ENCODE measurements at places on chromosomes 1 and 21.

- DNase-seq, result no peak
Measured at GRCh38 chr1:21099034-21099868, 77.4 kb downstream of the EIF4G3 start.

- no peak for DNase-seq
Measured at GRCh38 chr1:242425232-242425631, 99.3 kb downstream of the PLD5 start.

DNA sequence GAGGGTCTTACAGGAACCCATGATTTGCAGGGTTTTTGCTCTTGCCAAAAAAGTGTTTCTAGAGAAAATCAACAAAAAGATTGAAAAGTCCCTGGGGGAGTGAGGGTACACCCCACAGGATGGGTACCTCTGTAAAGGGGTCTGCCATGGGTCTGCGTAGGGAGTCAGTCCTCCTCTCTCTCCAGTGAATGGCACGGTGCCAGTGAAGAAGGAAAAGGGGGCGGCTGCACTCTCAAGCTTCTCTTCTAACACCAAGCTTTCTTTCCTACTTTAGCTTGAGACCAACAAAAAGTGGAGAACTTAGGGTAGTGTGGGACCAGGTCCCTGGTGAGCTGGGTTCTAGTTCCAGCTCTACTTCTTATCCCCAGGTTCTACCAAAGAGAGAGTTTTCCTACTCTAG, 87.4 kb downstream of the GLUL start:
- DNase-seq, result no peak

GRCh38 chr1:176754676-176755075, 291.7 kb downstream of the PAPPA2 start:
- no peak for DNase-seq

GRCh38 chr21:46059195-46059594, 38.7 kb upstream of the COL6A2 start:
- DNase-seq, result no peak

DNA sequence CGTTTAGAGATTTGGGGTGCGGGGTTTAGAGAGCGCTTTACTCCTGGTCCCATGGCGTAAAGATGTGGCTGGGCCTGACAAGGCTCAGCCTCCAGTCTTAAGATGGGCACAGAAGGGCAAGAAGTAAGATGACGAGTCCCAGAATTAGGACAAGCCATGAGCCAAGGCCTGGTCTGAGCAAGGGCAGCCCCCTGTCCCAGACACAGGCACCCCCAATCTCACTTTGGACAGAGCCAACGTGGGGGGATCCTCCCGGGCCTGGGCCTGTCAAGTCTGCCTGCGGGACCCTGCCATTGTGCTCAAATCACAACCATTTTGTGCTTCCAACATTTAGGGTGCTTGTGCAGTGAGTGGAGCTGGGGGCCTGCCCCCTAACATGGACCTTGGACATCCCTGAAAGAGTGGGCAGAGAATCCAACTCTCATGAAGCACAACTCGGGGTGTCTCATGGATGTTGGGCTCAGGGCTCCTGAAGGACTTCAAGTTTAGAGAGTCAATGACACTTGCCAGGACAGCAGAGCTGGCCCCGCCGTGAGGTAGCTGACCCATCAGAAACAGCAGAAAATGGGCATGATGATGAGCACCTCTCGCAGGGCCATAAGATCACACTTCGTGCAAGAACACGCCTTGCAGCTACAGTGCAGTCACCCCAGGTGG, 52.6 kb downstream of the KIF21B start:
- no peak for DNase-seq

DNA sequence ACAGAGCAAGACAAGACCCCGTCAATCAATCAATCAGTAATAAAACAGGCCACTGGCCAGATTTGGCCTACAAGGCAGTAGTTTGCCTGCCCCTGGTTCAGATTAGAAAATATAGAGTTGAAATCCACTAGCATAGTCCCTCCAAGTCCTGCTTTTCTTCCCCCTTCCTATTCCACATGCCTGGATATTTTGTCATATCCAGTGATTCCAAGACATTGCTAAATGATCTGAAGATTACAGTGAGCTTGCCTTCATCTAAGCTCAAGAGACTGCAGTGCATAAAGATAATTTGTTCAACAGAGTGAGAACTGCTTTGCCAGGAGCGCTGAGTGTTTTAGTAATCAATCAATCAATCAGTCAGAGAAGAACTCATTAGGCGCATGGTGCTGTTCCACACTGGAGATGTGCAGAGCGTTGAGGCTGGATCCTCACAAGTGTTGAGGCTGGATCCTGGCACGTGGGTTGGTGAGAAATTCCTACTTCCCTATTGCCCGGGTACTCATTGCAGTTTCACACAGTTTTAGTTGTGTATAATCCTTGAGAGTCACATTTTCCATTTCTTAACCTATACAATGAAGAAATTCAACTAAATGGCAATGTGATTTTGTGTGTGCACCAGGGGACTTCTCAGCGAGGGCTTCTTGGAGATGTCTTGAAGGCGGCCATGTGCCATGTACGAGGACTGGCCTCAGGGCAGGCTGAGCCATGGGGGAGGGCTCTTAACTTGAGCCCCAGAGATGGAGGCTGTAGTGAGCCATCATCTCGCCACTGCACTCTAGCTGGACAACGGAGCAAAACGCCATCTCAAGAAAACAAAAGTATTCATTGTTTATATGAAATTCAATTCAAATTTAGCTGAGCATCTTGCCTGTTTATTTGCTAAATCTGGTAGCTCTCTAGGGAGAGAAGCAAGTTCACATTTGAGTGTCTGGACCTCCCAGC, 76.3 kb downstream of the TOMM20 start:
- no peak for DNase-seq

DNA sequence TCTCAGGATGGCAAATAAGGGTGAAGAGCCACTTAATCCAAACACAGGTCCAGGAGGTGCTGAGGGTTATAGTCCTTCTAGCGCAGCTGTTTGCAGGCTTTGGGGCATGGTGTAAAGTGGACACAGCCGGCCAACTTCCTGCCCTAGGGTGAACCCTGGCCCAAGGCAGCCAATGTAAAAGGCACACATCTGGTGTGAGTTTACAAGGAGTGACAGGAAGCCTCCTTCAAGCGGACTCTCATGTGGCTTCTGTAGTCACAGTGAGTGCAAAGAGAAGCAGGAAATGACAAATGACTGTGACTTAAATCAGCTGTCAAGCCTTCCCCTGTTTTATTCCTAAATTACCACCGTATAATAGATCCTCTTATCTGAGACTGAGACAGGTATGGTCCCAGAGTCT, 213.0 kb downstream of the CRB1 start:
- no peak for DNase-seq

GRCh38 chr1:93620841-93621210, 60.8 kb downstream of the BCAR3 start:
- DNase-seq, result no peak

GRCh38 chr1:173190101-173190936, 16.8 kb downstream of the TNFSF4 start:
- DNase-seq, result peak; percentile 84

- no peak for DNase-seq
Measured at GRCh38 chr1:157311730-157312081, 173.5 kb upstream of the ETV3 start.

DNA sequence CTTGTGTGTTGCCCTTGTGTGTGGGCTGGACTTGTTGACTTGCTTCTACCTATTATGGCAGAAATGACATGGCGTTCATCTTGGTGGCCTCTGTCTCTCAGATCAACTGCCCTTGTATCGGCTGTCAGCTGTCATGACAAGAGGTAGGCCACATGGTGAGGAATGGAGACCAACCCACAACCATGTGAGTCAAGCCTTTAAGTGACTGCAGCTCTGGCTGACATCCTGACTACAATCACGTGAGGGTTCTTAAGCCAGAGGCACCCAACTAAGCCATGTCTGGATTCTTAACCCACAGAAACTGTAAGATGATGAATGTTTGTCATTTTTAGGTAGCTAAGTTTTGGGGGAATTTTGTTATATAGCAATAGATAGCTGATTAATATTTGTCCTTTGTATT, 82.1 kb downstream of the KCND3 start:
- no peak for DNase-seq

Data from right cardiac atrium (tissue), 5 donors.